Dermis lymphatic vessel endothelial cell (primary cell): ENCODE measurements at places on chromosomes 12 and 14. TPM values are rescaled to one million over a fixed set of nuclear protein-coding genes. Genes with fewer than 3 reads are reported as not detected.

GRIN2B gene
- total RNA-seq = not detected in 2 replicates

FAM181A gene
- not detected in 2 replicates for total RNA-seq

TAS2R31 gene
- 2.7 and 3.1 TPM in 2 replicates for total RNA-seq

TMEM132C gene
- under 0.01 TPM in 2 replicates for total RNA-seq

GLIPR1L1 gene
- total RNA-seq = not detected in 2 replicates

TAS2R20 gene
- 1.7 and 2.4 TPM in 2 replicates for total RNA-seq
